ENCODE measurements at places on chromosomes 3 and 15.

GRCh38 chr15:71708051-71708429 lies 102.3 kb upstream of the NR2E3 start:
- no peak for DNase-seq

GRCh38 chr3:157393113-157393512 lies 43.5 kb upstream of the PTX3 start:
- DNase-seq, result no peak

DNA sequence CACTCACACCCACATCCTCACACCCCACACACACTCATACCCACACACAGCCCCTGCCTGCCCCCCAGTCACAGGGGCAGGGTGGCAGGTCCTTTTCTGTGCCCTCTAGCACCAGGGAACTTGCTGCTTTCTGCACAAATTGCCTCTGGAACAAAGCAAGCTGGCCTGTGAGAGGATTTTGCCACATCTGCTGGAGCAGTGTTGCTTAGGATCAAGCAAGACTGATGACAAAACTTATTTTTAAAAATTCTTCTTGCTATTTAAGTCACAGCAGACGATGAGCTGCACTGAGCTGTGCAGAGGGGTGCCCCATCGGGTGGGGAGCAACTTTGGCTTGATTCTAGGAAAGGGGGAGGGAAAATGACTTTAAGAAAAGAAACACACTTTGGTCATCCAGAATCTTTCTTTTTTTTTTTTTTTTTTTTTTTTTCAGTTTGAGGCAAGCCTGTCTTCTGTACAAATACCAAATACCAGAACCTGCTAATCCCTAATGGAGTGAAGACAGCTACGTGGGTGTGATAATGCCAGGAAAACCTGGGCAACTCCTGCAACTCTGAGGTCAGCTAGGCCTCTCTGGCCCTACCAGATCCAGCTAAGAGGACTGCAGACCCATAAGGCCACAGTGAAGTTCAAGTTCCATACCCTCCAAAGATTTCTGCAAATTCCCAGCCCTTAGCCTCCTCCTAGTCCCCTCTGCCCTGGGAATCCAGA lies 195.3 kb downstream of the ABHD5 start:
- DNase-seq, result no peak

- no peak for DNase-seq
Measured at GRCh38 chr3:160577556-160578195, 12.3 kb upstream of the KPNA4 start.

GRCh38 chr3:61250784-61251173 lies 473 bp downstream of the FHIT start:
- DNase-seq, result no peak

DNA sequence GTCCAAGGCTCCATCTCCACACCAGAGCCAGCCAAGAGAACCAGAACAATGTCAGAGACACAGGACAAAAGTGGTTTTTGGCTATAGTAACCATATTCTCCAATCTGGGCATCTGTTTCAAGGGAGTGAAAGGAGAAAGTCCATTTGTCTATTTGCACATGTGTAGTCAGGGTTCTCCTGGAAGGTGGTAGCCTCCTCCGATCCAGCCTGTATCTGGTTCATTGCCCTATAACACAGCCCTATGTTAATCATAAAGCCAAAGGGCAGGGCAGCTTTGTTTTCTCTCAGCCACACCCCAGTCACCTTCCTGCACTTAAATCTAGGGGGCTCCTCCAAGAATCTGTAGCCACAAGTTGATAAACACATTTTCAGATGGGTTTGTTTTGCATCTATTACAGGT lies 128.1 kb upstream of the ADPGK start:
- DNase-seq, result no peak

GRCh38 chr3:167538081-167538480 lies 64.2 kb upstream of the SERPINI2 start:
- DNase-seq, result no peak

DNA sequence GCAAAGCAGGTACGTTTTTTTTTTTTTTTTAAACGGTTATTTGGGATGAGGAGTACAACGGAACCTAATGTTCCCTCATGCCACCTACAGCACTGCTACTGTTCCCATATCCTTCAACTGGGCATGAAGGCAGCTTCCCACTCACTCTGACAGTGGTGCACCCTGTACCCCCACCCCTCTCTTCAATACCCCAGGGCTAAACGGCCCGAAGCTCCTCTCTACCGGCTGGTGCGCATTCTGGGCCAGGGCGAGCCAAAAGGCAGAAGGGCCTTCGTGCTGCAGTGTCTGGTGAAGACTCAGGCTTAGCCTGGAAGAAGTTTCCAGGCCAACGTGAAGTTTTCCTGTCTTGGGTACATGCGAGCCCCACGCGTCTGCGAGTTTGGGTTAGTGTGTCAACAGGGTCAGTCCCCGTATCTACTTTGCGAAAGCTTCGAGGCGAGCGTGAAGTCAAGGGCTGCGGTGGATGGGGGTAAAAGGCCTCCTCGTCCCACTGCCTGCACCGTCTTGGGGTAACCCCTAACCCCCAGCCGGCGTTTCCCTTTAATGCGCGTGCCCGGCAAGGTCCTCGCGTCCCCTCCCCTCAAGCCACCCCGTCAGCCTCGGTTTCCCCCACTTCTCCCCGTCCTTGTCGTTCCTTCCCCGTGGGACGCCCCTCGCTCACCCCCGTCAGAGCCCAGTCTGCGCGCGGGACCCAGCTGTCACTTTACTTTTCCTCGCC lies 765 bp upstream of the UBE2E2 start:
- DNase-seq, result no peak

GRCh38 chr3:30694148-30694547 lies 87.7 kb downstream of the TGFBR2 start:
- DNase-seq, result no peak

DNA sequence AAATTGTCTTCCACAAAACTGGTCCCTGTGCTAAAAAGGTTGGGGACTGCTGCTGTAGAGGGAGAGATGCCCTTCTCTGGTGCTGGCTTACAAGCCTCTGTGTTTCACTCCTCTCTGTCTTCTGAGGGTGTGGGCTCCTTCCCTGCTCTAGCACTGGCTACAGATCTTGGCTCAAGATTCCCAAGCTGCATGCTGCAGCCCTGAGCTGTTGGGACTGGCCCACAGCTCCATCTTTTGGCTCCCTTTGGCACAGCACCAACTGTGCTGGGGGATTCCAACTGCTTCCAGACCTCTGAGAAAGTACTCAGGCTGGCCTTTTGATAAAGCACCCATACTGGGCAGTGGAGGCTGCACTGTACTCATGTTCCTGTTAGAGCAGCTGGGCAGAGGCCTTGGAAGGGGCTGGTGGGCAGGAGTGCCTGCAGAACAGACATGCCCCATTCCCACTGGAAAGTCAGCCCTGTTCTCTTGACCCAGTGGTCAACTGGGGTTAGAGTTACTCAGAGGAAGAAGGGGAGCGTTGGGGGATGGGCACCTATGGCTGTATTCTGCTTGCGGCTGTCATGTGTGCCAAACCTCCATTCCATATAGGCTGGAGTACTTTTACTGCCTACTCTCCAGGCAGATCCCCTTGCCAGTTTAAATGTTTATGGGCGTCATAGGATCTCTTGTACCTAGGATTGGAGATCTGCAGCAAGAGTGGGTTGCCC lies 55.7 kb downstream of the GALK2 start:
- no peak for DNase-seq

GRCh38 chr15:74845208-74845568 lies 2.2 kb upstream of the ULK3 start:
- no peak for DNase-seq

DNA sequence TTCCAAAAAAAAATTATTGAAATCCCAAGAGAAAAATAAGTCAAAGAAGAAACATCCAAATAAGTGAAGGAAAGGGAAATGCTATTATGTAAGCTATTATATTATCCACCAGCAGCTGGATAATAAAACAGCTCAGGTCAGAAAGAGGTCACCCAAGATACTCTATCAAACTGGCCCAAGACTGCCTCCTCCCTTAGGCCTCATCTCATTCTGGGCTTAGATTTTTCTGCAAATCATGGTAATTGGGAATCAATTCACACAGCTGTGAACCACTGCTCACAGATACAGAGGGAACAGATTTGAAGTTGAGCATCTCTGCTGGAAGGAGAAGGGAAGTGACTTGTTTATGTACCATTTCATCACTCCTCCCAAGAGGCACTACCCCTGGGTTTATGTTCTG lies 294.6 kb upstream of the DPPA4 start:
- no peak for DNase-seq

GRCh38 chr3:135218782-135219181 lies 423.7 kb downstream of the EPHB1 start:
- no peak for DNase-seq

DNA sequence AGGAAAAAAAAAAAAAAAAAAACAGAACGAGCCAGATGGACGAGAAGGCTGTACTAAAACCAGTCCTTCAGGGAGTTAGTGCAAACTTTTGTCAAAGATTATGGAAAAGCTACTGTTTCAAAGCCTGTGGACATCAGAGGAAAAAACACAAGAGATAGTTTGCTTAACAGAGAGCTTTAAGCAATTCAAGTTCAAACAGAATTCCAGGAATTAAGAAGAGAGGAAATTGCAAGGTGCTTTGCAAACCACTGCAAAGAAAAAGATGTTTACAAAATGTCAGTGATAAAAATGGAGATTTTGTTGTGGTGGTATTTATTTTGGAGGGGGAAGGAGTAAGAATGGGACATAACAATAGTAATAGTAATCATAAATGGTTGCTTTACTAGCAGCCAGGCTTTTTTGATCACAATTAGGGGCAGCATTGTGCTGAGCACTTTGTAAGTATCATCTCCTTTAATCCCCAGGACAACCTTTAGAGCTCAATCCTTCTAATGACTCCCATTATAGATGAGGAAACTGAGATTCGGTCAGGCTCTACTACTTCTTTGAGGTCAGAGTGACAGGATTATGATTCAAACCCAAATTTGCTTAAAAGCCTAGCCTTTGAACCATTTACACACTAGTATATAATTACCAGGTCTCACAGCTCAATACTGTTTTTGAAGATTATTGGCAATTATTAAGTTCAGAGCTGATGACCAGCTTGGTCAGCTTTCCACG lies 22.4 kb upstream of the ARHGEF3 start:
- no peak for DNase-seq

DNA sequence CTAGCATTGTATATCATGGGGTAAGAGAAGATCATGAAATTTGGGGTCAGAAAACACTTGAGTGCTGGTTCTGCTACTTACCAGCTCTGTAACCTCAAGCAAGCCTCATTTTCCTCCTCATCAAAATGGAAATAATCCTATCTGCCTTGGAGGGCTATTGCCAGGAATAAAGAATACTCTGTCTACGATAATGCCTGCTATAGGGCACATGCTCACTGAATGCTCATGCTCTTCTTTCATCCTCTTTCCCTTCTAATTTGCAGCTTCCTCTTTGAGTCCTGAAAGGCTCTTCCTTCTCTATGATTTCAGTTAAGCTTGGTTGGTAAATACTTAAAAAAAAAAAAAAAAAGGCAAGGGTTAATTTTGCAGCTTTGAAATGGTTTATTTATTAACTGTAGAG lies 12.8 kb downstream of the RTP1 start:
- DNase-seq, result no peak

GRCh38 chr3:23900744-23901143 lies 16.0 kb downstream of the NKIRAS1 start:
- DNase-seq, result no peak

DNA sequence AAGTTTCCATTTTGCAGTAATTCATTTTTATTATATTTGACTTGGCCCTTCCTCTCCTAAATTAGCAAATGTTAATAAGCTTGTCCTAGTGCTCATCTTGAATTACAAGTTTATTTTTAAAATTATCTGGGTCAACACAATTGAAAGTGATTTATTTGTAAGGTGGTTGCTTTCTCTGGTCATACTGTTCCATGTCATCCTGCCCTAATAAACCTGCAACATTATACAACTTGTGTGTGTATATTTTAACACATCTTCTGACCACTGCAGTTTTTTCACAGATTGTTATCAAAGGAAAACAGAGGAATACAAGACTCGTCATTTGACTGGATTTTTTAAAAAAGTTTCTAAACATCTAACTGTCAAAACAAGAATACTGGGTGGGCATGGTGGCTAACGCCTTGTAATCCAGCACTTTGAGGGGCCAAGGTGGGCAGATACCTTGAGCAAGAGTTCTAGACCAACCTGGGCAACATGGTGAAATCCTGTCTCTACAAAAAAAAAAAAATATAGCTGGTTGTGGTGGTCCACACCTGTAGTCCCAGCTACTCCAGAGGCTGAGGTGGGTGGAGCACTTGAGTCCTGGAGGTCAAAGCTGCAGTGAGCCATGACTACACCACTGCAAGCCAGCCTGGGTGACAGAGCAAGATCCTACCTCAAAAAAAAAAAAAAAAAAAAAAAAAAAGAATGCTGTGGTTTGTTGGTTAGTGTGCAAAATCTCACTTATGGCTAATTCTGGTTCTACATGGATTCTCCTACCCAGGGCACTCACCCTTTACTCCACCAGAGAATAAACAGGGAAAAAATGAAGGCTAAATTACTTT lies 5.0 kb upstream of the LRRFIP2 start:
- DNase-seq, result no peak

DNA sequence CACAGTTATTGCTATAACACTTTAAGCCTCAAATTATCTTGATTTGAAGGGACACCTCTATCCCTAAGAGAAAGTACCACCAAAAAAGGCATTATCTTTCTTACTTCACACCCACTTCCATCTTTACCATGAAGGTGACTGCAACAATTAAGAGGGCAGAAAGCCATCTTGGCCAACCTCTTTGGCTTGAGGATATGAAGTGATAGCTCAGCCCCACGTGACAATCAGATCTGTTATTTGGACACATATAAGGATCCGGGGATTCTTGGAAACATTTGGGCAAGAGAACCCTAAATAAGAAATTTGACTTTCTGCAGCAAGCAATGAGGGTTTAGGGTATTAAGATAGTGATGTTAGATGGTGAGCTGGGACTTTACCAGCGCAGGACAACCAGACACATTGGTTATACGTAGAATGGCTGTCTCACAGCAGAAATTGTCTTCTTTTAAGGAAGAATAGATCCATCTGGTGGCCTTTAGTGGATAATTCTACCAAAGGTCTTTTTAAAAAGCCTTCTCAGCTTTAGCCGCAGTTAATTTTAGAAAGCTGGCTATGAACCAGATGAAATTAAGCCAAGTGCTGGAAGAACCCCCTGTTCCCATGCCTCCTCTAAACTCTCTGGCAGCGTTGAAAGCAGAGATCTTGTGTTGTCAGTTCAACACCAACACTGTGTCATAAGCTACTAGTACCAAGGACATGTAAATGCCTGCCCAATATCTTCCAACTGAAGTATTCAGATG lies 12.3 kb downstream of the HCLS1 start:
- no peak for DNase-seq

DNA sequence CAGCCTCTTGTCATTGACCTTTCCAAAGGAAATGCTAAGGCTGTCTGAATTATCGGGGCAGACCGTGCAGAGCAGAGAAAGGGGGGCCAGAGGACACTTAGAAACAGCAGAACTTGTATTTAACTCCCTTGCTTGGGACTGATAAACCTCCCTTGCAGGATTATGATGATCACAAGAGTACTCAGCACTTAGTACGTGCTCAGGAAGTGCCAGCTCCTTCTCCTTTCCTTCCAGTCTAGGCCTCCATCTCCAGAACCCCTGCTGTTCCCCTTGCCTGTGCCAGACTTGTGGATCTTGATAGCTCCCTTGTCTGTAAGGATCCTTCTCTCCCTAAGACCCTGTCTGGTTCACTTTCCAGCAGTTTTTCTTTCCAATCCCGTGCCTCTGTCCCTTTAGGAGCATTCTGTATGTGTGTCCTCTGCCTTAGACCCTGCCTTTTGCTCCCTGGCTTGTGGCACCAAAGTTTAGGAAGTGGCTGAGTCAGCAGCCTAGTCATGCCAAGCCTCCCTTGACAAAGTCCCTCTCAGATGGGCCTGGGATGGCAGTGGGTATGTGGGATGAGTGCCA lies 747 bp downstream of the SORD start:
- no peak for DNase-seq

- no peak for DNase-seq
Measured at GRCh38 chr3:178152031-178152806, 384.0 kb upstream of the KCNMB2 start.

GRCh38 chr3:84789961-84790360 lies 168.8 kb upstream of the CADM2 start:
- DNase-seq, result no peak
